ENCODE measurements at places on chromosomes 7 and 10.

DNA sequence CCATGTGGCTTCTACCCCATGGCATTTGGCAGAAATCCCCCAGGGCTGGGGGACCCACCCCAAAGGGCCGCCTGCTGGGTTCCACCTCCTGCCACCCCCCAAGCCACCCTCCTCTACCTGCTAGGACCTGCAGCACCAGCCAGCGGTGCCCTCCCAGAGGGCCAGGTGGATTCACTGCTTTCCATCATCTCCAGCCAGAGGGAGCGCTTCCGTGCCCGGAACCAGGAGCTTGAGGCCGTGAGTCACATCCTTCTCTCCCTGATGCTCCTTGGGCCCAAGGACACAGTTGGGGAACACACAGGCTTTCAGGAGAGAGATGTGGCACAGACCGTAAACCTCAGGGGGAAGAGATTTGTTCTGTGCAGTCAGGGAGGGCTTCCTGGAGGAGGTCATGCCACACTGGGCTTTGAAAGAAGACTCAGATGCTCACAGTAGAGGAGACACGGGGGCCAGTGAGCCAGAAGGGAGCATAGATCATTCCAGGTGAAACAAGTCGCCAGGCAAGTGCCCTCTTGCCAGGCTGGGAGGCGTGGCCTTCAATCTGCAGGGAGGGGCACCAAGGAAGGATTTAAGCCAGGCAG lies 11.5 kb upstream of the SH2B2 start:
- no peak for DNase-seq

DNA sequence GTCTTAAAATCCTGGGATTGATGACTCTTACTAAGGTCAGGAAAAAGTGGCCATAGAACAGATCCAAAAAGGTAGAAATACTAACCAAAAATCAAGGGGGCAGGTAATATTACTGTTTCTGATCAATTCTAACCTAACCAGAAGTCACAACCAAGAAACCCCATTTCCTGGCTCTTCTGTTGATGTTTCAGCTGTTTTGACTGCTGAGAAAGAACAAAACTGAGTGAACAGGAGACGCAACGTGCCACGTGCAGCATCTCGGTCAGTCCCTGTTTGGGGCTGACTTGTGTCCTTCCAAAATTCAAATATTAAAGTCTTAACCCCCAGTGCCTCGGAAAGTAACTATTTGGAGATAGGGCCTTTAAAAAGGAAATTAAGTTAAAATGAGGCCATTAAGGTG lies 56.8 kb downstream of the JAZF1 start:
- no peak for DNase-seq

DNA sequence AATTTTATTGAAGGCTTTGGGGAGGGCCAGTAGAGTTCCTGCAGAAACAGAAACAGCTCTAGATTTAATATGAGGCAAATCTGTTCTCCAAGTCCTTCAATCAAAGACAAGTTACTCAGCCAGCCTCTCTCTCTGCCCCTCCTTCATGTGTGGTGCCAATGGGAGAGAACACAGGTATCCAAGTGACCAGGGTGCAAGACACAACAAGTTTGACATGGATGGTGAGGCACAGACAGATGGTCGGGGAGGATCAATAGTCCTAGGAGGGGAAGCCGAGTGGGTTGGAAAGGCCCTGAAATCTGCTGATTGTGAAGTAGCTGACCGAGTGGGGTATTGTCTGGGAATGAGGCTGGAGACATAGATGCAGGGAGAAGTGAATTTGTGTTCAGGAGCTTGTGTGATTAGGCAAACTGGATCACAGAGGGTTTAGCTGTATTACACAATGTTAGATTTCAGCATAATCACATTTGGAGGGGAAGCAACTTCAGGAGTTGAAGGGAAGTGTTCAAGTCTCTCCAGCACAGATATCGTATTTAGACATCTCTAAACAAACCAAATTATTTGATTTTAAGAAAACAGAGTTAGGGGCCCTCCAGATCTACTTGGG lies 1.5 kb downstream of the GIMAP1 start:
- DNase-seq = no peak

GRCh38 chr10:78407966-78408365 lies 374.3 kb downstream of the RPS24 start:
- DNase-seq = no peak

GRCh38 chr10:50619882-50620281 lies 3.9 kb downstream of the SGMS1 start:
- DNase-seq = no peak

- peak; percentile 33 for DNase-seq
Measured at GRCh38 chr7:18163091-18163490, 135.4 kb upstream of the PRPS1L1 start.

Measured in mesenchymal stem cell (in vitro differentiated cells and primary cell).